ENCODE measurements at places on chromosomes 1 and 21.

GRCh38 chr1:104787866-104788510 lies 1038.3 kb downstream of the AMY1C start:
- no peak for DNase-seq

DNA sequence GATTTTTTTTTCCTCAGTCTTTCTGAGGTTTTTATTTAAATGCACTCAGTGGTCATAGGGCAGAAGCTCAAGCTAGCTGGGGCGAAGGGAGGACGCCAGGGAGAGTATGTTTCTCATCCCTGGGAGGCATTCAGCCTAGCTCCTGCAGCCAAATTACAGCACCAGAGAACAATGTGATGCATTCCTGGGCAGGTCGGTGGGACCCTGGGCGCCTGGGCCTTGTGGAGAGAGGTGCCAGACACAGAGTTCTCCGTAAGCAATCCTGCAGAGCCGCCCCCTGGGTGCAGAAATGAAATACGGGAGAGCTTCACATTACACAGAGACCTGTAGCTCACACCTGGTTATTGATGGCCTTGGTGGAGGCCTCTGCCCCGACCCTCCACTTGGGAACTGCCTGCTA lies 15.5 kb downstream of the WNT2B start:
- no peak for DNase-seq

DNA sequence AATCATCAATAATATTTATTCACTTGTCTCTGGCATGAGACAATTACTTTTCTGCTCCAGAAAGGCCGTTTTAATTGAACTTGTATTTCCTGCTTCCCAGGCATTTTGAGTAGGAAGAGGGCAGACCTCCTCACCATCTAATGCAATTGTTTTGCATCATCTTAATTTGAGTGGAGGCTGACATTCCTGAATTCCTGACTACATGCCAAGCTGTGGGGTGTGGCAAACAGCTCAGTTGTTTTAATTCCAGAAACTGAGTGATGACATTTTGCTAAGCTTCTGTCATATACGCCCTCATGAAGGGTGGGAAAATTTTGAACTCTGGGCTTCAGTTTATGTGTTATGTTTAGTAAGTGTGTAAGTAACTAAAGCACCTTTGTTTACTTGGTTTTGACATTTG lies 125.4 kb upstream of the USP25 start:
- DNase-seq: no peak

DNA sequence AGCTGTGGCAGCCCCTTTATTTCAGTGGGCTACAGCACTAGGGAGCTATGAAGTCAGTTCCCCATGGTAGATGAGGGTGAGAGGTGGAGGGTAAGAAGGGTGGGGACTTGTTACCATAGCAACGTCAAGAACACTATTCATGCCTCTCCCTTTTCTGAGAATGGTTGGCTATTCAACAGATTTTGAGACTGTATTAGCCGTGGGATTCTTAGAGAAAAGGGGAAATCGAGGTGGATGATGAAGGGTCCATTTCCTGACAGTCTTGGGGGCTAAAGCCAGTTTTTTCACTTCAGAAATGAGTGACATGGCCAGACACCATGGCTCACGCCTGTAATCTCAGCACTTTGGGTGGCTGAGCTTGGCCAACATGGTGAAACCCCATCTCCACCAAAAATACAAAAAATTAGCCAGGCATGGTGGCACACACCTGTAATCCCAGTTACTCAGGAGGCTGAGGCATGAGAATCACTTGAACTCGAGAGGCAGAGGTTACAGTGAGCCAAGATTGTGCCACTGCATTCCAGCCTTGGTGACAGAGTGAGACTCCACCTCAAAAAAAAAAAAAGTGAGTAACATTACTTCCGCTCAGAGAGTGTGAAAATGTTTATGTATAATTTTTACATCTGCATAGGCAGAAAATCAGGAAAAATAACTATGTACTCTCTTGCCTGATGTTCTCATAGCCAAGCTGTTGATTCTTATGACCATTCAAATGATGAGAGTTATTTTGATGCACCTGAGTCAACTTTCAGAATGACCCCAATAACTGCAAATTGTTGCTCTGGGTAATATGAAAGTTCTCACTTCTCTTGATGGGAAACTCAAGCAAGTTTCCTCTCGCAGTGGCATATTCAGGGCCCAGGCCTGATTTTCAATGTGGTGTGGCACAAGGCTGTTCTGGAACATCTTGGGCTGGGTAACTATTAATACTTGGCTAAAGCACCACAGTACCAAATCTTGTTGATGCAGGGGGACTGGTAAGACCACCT lies 23.2 kb upstream of the RGSL1 start:
- no peak for DNase-seq

DNA sequence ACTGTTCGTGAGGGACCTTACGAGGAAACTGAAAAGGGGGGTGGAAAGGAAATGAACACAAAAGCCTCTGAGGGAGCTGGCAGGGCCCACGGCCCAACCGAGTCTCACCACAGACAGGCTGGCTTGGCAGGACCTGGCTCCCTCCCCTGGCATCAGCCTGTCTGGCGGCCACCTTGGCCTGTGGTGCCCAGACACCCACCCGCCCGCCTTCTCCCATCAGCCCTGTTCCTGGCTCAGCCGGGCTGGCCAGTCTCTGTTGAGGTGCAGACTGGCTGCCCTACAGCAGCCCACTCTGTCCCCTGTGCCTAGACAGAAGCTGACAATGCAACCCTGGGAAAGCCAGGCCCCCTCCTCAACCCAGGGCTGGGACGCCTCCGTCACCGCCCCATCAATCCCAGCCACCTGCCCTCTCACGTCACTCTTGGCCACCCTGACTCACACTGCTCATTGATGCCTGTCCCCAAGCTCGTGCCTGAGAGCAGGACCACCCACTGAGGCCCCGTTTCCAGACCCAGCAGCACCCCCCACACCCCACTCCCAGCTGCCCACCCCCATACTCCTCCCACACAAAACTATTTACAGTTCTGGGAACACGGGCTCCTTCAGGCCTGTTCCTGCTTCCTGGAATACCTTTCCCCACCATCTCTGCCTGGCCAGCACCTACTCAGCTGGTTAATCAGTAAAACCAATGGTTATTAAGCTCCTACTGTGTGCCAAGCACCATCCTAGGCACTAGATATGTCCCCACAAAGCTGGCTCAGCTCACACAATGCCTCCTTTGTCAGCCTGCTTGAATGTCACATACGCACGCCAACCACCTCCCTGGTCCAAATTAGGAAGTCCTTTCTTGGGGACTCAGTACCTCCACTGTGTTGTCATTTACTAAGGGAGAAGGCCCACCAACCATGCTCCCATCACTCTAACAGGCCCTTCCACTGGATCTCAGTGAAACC lies 22.7 kb downstream of the SDC3 start:
- no peak for DNase-seq

- DNase-seq: no peak
These were observed 339.2 kb downstream of the DPYD start for GRCh38 chr1:97581614-97582051.

GRCh38 chr1:77126307-77126706 lies 92.9 kb downstream of the PIGK start:
- DNase-seq: no peak

DNA sequence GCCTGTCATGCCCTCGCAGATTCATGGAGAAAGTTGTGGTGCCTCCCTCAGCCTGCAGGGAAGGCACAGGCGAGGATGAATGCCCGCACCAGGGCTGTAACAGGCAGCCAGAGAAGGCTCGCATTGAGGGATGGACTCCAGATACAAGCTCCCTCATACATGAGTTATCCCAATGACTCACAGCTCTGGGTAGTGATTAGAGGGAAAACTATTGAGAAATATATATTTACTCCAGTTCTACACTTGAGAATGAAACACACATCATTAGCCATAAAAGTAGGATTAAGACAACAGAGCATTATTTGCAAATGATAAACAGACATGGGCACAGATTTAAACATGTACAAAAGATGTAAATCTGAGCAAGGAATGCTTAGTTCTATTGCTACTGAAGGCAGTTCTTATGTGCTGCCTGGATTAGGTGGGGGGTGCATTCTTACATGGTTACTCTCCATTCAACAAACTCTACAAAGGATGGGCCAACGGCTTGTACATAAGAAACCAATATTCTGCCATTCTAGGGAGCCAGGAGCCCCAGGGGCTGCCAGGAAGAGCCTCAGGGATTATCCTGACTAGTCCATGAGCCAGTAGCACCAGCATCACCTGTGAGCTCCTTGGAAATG lies 97.9 kb downstream of the CSMD2 start:
- no peak for DNase-seq

DNA sequence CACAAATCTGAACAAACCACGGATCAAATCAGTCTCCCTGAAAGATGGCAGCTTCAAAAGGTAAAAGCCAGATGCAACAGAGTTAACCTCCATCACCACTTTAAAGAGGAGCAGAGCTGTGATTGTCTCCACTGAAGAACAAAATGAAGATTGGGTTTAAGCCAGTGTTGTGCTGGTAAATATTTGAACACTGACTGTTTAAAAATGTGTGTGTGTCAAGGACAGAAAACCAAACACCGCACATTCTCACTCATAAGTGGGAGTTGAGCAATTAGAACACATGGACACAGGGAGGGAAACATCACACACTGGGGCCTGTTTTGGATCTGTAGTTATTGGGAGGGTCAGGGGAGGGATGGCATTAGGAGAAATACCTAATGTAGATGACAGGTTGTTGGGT lies 83.9 kb downstream of the ST6GALNAC5 start:
- no peak for DNase-seq

DNA sequence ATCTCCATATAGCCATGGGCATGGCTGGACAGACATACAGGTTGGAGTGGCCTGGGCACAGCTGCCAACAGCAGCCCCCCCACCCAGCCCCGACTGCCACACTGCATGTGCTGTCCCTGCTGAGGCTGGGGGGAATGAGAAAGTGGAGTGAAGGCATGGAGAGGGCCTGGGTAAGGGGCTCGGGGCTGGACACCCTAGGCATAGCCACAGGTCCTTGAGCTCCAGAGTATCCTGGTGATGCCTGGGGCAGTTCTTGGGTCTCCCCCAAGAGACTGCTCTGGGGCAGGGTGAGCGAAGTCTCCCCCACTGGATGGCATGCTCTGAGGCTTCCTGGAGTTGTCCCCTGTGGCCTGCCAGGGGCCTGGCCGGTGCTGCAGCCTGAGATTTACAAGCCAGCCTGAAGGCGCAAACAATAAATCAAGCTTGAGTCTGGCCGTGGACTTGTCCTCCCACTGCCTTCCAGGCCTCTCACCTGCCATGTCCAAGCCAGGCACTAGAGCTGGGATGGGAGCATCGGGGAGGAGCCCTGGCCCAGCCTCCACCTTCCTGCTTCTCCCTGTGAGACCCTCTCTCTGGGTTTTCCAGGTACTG lies 53.6 kb downstream of the FOXO6 start:
- DNase-seq: no peak

DNA sequence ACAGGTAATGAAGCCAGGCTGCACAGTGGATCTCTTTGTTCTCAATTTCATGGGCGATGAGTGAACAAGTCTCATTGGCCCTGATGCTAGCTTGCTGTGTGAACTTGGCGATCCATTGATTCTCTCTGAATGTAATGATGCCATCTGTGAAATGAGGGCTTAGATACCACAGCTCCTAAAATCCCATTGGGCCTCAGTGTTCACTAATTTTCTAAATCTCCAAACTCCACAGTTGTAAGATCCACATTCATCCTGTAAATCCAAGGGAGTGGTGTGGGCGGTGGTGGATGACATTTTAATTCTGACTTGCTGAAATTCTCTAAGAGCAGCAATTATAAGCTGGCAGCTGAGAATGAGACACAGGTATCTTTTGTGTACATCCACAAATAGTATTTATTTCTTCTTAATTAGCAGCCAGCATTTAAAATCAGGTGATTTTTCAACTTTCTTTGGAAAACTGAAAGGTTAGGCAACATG lies 9.6 kb upstream of the ACTL8 start:
- DNase-seq: no peak

DNA sequence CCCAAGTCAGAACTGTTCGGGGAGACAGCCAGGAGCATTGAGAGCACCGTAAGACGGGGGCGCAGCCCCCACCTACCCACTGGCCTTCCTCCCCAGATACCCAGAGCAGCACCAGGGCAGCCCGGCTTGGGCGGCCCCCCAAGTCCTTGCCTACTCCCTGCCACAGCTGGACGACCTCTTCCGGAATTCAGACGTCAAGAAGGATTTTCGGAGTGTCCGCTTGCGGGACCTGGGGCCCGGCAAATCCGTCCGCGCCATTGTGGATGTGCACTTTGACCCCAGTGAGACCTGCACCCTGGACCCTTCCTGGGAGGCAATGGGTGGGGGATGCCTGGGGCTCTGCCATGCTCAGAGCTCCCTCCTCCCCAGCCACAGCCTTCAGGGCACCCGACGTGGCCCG lies 26.7 kb downstream of the RNF223 start:
- no peak for DNase-seq

Measured in stimulated activated CD4-positive, alpha-beta T cell treated with anti-CD3 and anti-CD28 coated beads, Interleukin-15, amount 100 ng/mL, for 1 hour (primary cell).